Activated naive CD4-positive, alpha-beta T cell treated with anti-CD3 and anti-CD28 coated beads, Interleukin-2, amount 10 ng/mL, durations not matched to agents 7 days and 5 days (primary cell): ENCODE measurements at places on chromosomes 16 and 17.
A peak's percentile ranks its signal among the peaks of the same experiment; 100 is the strongest.

- H3K4me1 ChIP-seq, result no peaks in the 10 kb centered on the region
- no peak for DNase-seq
- no peaks in the 10 kb centered on the region for H3K36me3 ChIP-seq
These were observed 6.5 kb upstream of the ZNF469 start for GRCh38 chr16:88375996-88376834.

- peak overlapping the region; percentile 90 for H3K27ac ChIP-seq
- H3K4me1 ChIP-seq, result peaks cover 84% of the 10 kb centered on the region
- H3K36me3 ChIP-seq, result no peaks in the 10 kb centered on the region
- H3K27me3 ChIP-seq, result no peaks in the 10 kb centered on the region
These were observed 1.3 kb downstream of the CCDC102A start for GRCh38 chr16:57534881-57535658.

DNA sequence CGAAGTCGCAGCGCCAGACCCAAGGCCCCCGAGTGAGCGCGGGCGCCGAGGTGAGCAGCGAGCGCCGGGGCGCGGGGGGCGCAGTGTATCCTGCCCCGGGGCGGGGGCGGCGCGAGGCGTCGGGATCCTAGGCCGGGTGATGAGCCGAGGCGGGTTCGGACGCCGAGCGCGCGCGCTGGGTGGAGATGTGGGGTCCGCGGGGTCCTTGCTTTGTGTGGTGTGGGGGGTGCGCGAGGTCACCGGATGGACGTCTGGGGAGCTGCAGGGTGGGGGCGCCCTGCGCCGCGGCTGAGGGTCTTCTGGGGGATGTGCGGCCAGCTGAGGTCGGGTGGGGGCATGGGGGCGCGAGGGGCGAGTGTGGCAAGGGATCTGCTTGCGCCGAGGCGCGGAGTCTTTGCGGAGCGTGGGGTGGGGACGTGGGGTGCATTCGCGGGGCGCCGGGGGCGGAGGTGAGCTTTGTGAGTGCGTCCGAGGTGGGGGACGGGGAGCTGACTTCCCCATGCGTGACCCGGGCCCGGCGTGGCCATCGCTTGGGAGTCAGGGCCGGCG, 560 bp downstream of the RAI1 start:
- H3K27ac ChIP-seq, result peak overlapping the region; percentile 85
- H3K27me3 ChIP-seq, result peaks cover 24% of the 10 kb centered on the region
- H3K4me1 ChIP-seq, result peaks cover 35% of the 10 kb centered on the region

DNA sequence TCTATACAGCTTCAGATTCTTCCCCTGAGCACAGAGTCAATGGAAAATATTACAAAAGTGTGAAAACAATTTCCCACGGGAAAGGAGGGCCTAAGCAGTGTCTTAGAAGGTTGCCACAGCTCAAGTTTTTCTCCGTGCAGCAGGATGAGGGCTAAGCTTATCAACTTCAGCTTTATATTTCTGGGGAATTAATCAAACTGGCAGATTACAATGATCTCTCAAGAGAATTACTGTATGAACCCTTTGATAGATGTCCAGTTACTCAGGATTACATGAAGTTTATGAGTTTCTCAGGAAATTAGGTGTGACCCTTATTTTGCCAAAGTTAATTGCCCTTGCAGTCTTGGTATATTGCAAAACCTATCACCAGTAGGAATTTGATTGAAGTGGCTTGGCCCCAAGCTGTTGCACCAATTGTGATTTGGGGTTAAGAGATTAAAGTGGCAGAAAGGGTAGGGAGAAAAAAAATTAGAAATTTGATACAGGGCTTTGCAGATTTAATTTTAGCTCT, 298.4 kb downstream of the MAP2K6 start:
- no peak for DNase-seq
- peaks cover 4% of the 10 kb centered on the region for H3K27me3 ChIP-seq
- no peak overlapping the region for H3K4me3 ChIP-seq
- peaks cover 4% of the 10 kb centered on the region for H3K4me1 ChIP-seq

DNA sequence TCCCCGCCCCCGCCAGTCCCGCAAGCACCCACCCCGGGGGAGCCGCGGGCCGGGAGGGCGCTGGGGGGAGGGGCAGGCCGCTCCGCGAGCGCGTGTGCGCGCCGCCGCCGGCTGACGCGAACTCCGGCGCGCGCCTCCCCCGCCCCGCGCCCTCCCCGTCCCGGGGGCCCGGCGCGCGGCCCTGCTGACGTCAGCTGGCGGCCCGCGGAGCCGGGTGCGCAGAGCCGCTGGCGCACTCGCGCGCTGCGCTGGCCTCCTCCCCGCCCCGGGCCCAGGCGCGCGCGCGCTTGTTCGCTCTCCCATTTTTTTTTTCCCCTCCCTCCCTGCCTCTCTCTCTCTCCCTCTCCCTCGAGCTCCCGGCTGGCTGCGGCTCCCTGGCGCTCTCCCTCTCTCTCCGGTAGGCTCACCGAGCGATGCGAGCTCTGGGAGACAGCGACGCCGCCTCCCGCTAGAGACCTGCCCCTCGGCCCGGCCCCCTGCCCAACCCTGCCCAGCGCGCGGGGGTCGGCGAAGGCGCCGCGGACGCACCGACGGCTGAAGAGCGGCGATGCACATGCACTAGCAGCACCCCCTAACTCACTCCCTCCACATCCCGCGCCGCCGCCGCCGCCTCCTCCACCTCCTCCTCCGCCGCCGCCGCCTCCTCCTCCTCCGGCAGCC, at the start of gene GNAO1:
TSS of gene GNAO1 (plus strand) at position 334 of the 660 bp plus-strand sequence. CDS start 747 bp downstream, outside the sequence.
- peak; percentile 64 for DNase-seq
- peaks cover 37% of the 10 kb centered on the region for H3K4me1 ChIP-seq
- H3K27ac ChIP-seq, result peak within 1 kb of the TSS; percentile 5

- H3K36me3 ChIP-seq, result no peaks in the 10 kb centered on the region
- no peak for DNase-seq
- H3K27ac ChIP-seq, result no peak overlapping the region
- no peaks in the 10 kb centered on the region for H3K27me3 ChIP-seq
These were observed 252.3 kb upstream of the EEF2KMT start for GRCh38 chr16:5349670-5350517.

DNA sequence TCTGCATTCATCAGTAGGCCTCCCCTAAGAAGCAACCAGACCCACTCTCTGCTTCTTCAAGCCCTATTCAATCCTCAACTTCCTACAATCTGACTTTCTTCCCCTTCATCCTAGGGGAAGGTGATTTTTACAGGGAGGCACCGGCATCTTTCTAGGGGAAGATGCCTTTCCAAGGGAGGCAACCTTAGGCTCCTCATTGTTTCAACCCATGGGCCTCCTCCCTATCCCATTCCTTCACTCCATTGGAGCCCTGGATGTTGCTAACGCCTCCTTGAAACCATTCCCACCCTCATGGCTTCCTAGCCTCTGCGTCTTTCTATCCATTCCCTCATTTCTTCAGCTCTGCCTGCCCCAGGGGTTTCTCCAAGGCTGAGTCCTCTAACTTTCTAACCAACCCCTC, 2.7 kb upstream of the CUEDC1 start:
- H3K4me3 ChIP-seq, result no peak overlapping the region
- peaks cover 85% of the 10 kb centered on the region for H3K27me3 ChIP-seq
- H3K27ac ChIP-seq, result peak overlapping the region; percentile 67
- DNase-seq, result no peak

GRCh38 chr16:50679266-50679665, 1.8 kb downstream of the SNX20 start:
- no peaks in the 10 kb centered on the region for H3K27me3 ChIP-seq
- peak overlapping the region; percentile 92 for H3K4me3 ChIP-seq
- peaks cover 61% of the 10 kb centered on the region for H3K36me3 ChIP-seq
- peaks cover 74% of the 10 kb centered on the region for H3K4me1 ChIP-seq
